NCI-H460 (cell line): ENCODE measurements at places on chromosomes 6 and 20. TPM values are rescaled to one million over a fixed set of nuclear protein-coding genes. Genes with fewer than 3 reads are reported as not detected.

GRCh38 chr6:152170702-152171667 lies 363.5 kb downstream of the ESR1 start:
- no peak for DNase-seq

Gene RAD21L1
- 0.25 and 0.32 TPM in 2 replicates for total RNA-seq

GRCh38 chr20:21324126-21324525 lies 21.0 kb downstream of the XRN2 start:
- DNase-seq = no peak

Gene TFAP2C
- total RNA-seq = 11.3 and 11.8 TPM in 2 replicates

Gene DEFB124
- total RNA-seq = not detected in 2 replicates

- no peak for DNase-seq
Observed at GRCh38 chr20:24751551-24751950, 197.5 kb upstream of the CST7 start.

GRCh38 chr6:39214846-39215639 lies 14.2 kb downstream of the KCNK5 start:
- DNase-seq = no peak

Gene MDFI
- total RNA-seq = 0.52 and 2.1 TPM in 2 replicates

Gene HTR1E
- total RNA-seq = not detected in 2 replicates

DNA sequence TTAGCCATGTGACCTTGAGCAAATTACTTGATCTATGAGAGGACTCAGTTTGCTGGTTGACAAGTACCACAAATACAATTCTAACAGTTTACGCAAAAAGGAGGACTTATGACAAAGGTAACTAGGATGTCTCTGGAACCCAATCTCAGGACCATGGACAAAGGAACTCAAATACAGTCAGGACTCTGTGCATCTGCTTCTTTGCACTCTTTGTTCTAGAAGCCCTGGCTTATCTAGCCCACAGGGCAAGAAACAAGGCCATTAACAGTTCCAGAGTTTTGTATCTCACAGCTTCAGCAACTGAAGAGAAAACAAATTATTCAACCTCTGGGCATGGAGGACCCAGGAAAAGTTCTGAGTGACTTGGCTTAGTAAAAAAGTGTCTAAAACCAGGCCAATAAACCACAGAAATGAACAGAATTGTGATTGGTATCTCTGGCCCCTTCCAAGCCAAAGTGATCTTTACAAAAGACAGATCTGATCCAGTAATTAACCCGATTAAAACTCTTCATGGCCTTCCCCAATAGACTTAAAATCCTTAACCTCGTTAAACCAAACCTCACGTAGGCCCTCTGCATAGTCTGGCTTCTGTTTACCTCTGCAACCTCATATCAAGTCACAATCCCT lies 5.9 kb downstream of the WASF1 start:
- DNase-seq = no peak

- peak; percentile 9 for DNase-seq
Observed at GRCh38 chr20:12966468-12967085, 42.2 kb upstream of the SPTLC3 start.

DNA sequence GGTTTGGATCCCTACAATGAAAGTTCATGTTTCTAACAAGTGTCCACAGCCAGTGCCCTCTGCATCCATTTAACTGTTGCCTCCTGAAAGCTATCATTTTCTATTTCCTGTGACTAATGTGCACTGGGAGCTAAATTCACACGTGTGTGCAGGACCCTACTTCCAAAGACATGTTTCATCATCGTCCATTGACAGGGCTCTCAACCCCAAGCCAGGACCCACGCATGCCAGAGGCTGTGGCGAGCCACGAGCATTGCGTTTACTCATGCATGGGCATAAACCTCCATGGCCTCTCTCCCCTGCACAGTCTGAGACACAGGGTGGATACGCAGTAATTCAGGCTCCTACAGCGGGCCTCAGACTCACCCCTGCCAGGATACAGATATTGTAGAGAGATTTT lies 153.2 kb downstream of the MAFB start:
- no peak for DNase-seq

Gene ACTL10
- not detected in 2 replicates for total RNA-seq

Gene LZTS3
- 3.4 and 3.8 TPM in 2 replicates for total RNA-seq

Gene MATN4
- not detected in 2 replicates for total RNA-seq

Gene ZNF334
- 0.66 and 0.94 TPM in 2 replicates for total RNA-seq

Gene OTOR
- not detected in 2 replicates for total RNA-seq

DNA sequence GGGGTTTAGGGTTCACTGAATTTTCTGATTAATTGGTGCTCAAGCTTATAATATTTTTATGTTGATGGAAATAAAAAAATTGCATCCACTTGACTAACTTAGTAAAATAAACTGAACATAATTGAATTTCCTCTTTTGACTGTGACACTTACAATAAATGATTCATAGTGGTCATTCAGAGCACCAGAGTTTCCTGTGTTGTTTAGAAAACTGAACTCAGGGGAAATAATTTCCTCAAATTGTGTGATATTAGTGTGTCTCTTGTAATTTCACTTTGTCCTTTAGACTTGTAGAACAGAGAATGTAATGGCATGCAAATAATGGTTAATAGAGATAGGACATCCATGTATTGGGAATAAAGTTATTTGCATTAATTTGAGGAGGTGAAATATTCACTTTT lies 319.7 kb upstream of the MAN1A1 start:
- DNase-seq = no peak

- DNase-seq = no peak
Observed at GRCh38 chr6:64224819-64225218, 589.2 kb downstream of the PHF3 start.

- DNase-seq = no peak
Observed at GRCh38 chr20:25250508-25250907, 2.6 kb downstream of the PYGB start.

DNA sequence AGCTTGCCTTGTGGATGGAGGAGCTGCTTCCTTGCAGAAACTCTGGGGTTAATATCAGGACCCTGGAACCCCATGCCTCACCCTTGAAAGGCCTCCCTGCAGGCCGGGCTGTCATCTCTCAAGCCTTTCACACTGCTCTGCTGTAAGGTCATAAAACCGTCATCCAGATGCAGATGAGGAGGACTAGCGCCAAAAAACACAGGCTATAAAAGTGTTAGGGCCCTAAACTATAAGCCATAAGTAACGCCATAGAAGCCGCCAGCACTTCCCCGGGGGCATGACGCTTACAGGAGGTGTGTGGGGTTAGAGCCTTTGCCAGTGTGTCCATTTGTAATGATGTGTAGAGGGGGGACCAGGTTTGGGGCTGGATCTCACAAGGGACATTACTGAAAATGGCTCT lies 47.6 kb downstream of the CDH4 start:
- no peak for DNase-seq

- no peak for DNase-seq
Observed at GRCh38 chr6:15621203-15622044, 41.4 kb downstream of the DTNBP1 start.

Gene SPTLC3
- 15.7 and 16.1 TPM in 2 replicates for total RNA-seq

Gene ABCC10
- 6.9 and 9.1 TPM in 2 replicates for total RNA-seq

GRCh38 chr6:9420316-9421015 lies 985.1 kb upstream of the SLC35B3 start:
- no peak for DNase-seq

DNA sequence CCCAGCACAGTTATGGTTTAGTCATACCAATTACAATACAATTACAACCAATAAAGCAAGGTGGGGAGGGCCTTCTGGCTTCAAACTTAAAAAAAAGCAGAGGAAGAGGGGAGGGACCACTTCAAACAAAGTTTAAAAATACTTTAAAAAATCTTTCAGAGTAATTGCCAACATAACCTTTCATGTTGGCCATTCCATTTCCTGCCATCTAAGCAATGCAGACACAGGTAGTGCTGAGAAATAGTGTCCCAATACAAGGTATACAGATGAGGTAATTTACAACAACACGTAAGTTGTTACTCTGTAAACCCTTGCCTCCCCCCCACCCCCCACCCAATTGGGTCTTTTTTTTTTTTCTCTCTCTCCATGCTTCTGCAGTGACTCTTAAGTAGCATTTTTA lies 18.8 kb upstream of the TBC1D20 start:
- DNase-seq = no peak

DNA sequence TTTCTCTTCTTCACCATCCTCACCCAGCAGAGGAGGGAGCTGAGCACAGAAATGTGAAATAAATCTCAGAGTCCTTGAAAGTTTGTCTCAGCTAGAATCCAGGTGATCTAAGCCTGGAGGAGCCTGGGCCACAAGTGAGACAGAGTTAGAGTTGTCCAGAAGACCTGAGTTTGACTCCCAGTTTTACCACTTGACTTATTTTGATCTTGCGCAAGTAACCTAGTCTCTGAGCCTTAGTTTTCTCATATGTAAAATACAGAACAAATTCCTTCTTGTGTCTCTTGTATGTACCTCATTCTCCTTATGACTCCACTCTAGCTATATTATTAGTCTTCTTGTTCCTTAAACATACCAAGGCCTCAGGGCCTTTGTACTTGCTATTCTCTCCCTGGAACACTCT lies 36.7 kb downstream of the RALY start:
- no peak for DNase-seq

Gene PROCR
- total RNA-seq = 165 and 178 TPM in 2 replicates

- DNase-seq = no peak
Observed at GRCh38 chr6:70725817-70726415, 58.2 kb downstream of the SMAP1 start.

DNA sequence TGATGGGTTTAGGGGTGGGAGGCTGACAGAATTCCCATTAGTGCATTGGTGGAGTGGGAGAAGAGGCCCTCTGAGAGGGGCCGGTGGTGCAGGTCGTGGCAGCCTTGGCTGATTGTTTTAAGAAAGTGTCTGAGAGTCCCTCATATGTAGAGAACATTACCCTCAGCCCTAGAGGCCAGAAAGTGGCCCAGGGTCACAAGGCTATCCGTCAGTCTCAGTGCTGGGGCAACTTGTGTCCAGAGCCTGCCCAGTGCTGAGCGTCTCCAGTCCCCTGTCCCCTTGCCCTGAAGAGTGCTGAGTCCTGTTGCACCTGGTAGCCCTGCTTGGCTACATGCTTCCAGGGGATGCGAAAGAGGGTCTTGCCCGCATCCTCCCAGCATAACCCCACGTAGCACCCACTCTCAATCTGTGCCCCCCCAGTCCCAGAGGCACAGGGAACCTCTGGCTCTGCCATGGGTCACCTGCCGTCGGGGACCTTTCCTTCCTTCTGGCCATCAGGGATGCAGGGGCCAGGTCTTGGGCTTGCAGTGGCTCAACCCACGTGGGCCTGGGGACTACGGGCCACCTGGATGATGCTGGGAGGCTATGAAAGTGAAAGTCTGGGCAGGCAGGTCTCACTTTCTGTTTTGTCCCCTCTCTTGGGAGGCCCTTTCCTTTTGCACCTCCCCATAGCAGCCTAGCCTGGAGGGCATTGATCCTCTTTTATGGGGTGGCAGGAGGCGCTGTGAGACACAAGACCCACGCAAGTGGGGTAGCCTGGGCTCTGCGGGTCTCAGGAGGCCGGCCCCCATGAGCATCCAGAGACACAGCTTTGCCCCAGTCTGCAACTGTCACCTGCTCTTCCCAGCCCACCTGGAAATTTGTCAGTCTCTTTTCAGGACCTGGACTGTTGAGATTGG lies 12.2 kb downstream of the DUSP15 start:
- DNase-seq = no peak

DNA sequence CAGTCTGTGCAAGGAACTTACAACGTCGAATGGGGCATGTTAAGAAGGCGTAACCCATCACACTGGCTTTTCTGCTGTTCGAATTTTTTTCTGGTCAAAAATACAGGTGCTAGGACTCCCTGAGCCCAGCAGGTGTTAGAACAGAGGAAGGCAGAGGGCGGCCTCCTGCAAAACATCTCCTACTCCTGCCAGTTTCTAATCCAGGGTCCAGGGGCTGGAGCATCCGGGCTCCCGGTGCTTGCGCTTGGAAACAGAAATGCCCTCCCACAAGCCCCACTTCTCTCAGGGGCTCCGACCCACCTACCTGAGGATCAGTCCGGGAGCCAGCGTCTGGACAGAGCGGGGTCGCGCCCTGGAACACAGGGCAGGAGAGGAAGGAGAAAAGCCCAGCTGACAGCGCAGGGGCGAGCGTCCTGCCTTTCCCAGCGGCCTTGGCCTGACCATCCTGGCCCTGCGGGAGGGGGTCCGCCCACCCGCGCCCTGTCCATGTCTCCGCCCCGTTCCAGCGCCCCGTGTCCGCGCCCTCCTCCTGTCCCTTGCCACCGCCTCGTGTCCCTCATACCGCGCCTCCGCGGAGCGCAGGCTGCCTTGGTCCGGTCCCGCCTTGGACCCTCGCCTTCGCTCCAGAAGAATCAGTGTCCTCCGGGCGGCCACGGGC lies 14.8 kb upstream of the LPA start:
- DNase-seq = no peak

DNA sequence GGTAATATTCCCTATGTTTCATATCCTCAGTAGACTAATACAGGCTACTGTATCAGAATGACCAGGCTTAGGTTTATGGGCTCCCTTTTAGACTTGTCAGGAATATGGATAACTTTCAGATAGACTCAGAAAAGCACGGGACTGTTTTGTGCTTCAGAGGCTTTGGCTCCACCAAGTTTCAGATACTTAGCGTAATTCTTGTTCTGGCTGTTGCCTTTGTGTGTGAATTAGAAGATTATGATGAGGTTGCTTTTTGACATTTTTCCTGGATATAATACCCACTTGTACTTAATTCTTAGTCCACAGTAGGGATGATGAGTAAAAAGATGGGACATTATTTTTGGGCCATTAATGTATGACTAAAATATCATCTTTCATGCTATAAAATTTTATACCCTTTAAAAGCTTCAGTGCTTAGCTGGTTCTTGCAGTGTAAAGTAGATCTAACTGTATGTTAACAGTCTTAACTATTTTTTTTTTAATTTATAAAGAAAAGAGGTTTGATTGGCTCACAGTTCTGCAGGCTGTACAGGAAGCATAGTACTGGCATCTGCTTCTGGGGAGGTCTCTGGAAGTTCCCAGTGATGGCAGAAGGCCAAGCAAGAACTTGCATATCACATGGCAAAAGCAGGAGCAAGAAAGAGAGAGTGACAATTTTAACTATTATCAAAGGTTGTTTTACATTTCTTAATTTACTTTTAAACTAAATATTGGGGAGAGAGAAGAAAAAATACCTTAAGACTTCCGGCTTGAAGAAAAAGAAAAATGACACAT lies 120.7 kb downstream of the ZFAND3 start:
- DNase-seq = no peak

DNA sequence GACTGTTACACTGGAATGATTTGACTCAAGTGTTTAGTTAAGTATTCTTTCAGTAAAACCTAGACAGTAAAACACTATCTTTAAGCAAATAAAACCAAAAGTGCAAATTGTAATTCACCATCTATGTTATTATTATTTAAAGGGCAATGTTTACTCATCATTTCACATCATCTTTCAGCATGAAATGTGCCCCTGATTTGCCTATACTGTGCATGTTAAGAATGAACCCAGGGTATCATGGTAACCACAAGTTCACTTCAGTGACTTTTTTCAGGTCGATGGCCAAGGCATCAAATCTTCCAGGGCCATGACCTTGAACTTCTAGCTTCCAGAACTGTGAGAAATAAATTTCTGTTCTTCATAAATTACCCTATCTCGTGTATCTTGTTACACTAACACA lies 2.1 kb upstream of the HLA-DOB start:
- DNase-seq = no peak

Gene CCN6
- total RNA-seq = not detected in 2 replicates
